Stimulated activated CD8-positive, alpha-beta memory T cell treated with anti-CD3 and anti-CD28 coated beads, Interleukin-15, amount 100 ng/mL, for 24 hours (primary cell): ENCODE measurements at places on chromosomes 16 and 17.

GRCh38 chr17:76076146-76076764 lies 1.7 kb downstream of the GALR2 start:
- no peak for DNase-seq

DNA sequence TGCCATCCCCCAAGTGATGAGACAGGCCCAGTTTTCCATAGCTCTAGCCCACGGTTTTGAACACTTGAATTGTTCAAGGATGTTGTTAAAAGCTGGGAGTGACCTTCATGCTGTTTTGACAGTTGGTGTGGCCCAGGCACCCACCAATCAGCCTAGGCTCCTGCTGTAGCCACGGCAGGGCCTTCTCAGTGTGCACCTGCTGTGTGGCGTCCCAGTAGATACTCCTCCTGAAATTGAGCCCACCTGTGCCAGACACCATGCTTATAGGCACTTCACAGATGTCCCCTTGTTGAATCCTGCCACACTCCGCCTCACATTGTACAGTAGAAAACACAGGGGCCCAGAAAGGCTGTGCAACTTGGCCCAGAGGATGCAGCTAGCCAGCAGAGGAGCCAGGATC lies 86.4 kb downstream of the SOCS1 start:
- no peak for DNase-seq

- no peak for DNase-seq
These were observed 7.5 kb upstream of the TMEM170A start for GRCh38 chr16:75471723-75472633.

DNA sequence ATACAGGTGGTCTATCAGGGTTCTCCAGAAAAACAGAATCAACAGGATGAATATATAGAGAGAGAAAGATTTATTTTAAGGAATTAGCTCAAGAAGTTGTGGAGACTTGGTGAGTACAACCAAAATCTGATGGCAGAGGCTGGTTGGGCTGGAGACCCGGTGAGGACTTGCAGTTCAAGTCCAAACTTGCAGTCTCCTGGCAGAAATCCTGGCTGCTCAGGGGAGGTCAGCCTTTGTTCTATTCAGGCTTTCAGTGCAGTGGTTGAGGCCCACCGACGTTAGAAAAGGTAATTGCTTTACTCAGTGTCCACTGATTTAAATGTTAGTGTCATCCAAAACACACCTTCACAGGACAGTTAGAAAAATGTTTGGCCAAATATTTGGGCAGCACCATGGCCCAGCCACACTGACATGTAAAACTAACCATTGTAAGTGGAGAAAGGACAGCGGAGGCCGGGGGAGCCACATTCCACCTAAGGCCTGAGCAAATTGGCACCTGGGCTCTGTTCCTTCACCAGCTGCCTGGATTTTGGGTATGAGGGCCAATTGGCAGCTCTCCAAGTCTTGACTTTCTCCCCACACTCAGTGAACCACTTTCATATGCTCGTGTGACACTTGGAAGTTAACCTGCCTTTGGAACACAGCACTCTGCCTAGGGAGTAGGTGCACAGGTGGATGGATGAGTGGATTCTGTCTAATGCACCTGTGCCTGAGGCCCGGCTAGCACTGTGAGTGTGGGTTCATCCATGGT lies 54.7 kb downstream of the CACNG5 start:
- no peak for DNase-seq

- DNase-seq = no peak
These were observed 146.0 kb downstream of the ABCA8 start for GRCh38 chr17:68809148-68809547.

GRCh38 chr16:81940781-81941560 lies 70.3 kb downstream of the SDR42E1 start:
- no peak for DNase-seq

- DNase-seq = no peak
These were observed 495.0 kb upstream of the HSBP1 start for GRCh38 chr16:83312718-83313245.

DNA sequence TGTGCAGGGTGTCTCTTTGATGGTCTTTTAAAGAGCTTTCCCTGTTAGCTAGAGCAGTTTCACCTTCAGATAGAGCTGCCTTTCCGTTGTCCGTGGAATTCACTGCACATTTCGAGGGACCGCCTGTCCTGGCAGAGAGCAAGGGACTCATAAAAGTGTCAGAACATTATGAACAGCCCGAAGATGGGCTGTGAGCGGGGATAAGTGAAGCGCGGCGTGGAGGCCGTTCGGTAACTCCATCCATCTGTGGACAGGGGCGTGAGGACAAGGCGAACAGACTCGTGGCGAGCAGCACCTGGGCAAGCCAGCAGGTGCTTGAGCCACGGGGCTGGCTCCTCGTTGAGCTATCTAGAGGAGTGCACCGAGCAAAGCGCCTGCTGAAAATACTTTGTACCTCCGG lies 371.2 kb downstream of the MAF start:
- no peak for DNase-seq

- no peak for DNase-seq
These were observed 121.9 kb downstream of the CDYL2 start for GRCh38 chr16:80682421-80683070.

GRCh38 chr17:16511593-16511992 lies 19.6 kb upstream of the LRRC75A start:
- DNase-seq = no peak

GRCh38 chr17:33261820-33262219 lies 31.3 kb downstream of the ASIC2 start:
- DNase-seq = no peak

GRCh38 chr17:1643999-1644492 lies 1.5 kb downstream of the SCARF1 start:
- no peak for DNase-seq

DNA sequence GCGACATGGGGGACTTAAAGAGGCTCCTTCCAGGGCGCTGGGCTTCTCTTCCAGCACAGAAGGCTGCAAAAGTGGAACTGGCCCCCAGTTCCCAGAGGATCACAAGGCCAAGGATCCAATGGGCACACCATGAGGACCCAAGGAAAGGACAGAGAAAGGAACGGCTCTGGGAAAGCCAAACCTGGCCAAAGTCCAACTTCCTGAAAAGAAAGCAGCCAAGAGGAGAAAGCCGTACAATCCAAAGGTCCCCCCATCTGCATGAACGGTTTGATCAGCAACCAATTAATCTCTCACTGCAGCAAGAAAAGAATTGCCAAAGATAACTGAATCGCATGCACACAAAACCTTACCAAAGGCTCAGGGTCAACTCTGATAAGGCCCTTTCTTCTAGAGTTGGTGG lies 19.8 kb upstream of the ICAM2 start:
- no peak for DNase-seq

DNA sequence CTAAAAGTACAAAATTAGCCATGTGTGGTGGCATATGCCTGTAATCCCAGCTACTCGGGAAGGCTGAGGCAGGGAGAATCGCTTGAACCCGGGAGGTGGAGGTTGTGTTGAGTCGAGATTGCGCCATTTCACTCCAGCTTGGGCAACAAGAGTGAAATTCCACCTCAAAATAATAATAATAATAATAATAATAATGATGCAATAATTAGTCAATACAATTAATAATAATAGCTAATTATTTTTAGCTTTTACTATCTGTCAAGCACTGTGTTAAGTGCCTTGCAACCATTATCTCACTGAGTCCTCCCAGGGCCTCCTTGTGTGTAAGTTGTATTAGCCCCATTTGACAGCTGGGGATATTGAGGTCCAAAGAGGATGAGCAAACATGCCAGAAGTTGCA lies 14.3 kb upstream of the HS3ST3A1 start:
- DNase-seq = no peak

- no peak for DNase-seq
These were observed 232.8 kb downstream of the CCDC182 start for GRCh38 chr17:57512258-57512657.

DNA sequence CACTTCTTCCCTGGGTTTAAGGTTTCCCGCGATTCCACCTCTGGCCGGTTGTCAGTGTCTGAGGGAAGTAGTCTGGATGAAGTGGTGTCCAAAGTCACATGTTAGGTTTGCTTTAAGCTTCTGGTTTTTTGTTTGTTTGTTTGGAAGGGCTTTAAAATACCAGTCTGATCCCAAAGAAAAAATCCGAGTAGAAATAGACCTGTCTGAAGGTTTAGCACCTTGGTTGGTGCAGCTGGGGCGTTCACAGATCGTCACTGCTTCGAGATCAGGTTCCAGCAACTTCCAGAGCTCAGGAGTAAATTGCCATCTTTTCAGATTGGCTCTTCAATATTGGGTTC lies 567 bp downstream of the TMEM97 start:
- no peak for DNase-seq

GRCh38 chr17:35577830-35578196 lies 558 bp downstream of the PEX12 start:
- DNase-seq = no peak

DNA sequence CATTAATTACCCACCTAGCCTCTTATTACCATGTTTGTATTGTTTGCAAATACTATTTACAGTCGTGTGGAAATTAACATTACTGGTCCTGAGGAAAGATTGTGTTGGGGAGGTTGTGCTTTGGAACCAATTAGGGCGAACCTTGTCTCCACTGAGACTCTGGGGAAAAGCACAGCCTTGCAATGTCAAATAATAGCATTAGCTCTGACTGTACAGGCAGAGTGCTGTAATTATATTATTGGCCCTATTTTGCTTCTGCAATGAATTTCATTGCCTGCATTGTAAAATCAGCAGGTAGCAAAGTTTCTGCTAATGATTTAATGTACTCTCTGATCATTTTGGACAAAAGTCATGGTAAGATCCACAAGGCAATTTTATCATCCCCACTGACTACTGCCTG lies 97.0 kb downstream of the WWOX start:
- DNase-seq = no peak

GRCh38 chr17:65537845-65538674 lies 23.4 kb downstream of the AXIN2 start:
- DNase-seq = no peak

GRCh38 chr17:32348483-32348800 lies 1.5 kb upstream of the ZNF207 start:
- no peak for DNase-seq

DNA sequence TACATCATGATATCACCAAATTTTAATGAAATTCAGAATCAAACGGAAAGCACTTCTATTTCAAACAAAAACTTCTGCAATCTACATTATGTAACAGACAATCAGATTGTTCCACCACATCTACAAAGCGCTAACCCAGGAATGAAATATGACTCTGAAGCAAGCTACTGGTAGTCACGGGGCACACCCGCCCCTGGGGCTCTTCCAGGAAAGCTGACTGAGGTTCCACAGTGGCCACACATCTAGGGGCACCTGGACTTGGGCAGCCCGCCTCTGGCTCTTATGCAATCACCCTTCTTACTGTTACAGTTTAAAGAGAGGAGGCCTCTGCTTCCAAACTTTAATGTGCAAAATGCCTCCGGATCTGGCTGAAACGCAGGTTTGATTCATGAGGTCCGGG lies 27.5 kb downstream of the ZCCHC14 start:
- DNase-seq = no peak

- DNase-seq = no peak
These were observed 70.5 kb downstream of the RBBP6 start for GRCh38 chr16:24609740-24610415.

GRCh38 chr16:31179219-31179746 lies 656 bp upstream of the FUS start:
- no peak for DNase-seq

DNA sequence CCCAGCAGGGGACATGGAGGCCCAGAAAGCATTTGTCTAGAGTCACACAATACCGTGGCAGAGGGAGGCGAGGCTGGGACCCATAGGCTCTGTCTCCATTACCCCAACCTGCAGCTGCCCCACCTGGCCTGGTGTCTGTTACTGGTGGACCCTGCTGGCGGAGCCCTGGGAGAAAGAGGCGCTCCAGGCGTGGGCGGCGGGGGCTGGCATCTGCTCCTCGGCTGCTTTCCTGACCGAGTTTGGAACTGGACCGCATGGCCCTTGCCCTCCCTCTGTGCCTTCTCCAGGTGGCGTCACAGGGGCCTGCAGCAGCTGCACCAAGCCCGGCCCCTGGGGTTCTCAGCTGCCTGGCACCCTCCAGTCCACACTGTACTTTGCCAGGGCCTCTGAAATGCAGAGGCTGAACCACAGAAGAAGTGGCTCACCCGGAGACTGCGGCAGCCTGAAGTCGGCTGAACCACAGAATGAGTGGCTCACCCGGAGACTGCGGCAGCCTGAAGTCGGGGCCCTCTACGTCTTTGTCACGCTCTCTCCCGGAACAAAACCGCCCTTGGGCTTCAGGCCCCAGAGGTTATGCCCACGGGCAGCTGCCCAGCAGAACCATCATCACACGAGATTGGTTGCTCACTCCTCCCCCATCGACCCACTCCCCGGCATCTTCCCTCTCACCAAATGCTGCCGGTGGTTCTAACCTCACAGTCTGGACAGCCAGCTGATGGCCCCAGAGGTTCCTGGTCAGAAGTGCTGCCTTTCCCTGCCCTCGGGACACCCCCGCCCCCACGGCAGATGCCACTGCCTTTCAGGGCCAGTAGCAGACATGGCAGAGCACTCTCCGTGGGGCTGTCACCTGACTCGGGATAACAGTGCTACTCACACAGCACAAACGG lies 20.2 kb downstream of the CBFA2T3 start:
- DNase-seq = no peak

DNA sequence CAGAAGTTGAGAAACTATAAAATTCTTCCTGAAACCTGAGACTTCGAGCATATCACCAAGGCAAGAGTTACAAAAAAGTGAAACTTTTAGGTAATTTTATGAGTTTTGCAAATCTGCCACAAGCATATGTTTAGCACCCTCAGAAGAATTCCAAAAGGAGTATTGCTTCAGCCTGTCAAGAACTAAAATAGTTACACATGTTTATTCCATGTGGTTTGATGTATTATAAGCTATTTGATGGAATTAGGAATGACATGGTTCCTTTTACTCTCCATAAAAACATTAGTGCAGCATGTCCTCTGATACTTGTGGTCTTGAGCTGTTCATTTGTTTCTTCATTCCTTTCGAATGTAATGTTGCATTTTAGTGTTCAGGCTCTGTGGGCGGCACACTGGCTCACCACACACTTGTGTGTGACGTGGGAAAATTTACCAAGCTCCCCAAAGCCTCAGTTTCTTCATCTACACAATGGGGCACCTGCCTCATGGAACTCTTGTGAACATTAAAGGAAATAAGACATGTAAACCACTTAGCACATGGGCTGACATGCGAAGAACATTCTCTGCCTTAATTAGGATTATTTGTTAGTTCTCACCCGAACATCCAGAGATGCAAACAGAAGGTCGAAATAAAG lies 204.2 kb upstream of the FOXF1 start:
- DNase-seq = no peak

DNA sequence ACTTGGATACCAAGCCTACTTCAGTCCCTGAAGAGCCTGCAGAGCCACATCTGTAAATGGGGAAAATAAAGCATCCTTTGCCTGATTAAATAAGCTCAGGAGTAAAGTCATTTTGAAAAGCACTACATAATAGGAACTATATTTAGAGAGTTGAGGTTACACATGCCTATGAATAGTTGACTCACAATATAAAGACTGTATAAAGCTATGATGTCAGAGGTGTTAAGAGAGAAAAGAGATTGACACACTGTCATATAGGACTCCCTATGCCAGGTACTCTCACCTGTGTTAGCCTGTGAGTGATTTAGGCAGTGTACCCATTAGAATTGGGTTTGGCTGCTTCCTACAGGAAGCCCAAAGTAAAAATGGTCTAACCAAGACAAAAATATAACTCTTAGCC lies 87.7 kb upstream of the CRHR1 start:
- DNase-seq = no peak
